Ureter (tissue), 1 donor: ENCODE measurements at places on chromosomes 3 and 15. TPM values are rescaled to one million over a fixed set of nuclear protein-coding genes. Genes with fewer than 3 reads are reported as not detected.
A peak's percentile ranks its signal among the peaks of the same experiment; 100 is the strongest.

- peak; percentile 55 for DNase-seq
Observed at GRCh38 chr15:62067448-62068044, 769 bp downstream of the C2CD4A start.

DNA sequence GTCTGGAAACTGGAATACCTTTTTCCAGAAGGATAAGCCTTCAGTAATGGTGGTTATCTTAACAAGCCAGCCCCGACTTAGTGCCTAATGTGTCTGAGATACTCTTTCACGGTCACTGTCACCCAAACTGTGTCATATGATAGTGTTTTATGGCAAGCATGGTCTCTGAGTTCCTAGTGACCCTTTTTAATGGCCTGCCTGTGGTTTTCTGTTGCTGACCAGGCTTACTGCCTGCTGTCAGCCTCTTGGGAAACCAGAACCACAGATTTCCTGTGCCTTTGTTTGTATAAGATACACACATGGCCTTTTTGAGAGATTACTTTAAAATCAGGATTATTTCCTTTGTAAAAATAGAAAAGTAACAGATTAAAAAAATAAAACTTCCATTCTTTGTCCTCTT is 22.4 kb downstream of the HPS3 start:
- DNase-seq = no peak

- no peak for DNase-seq
Observed at GRCh38 chr15:40412095-40412759, 6.6 kb downstream of the IVD start.

DNA sequence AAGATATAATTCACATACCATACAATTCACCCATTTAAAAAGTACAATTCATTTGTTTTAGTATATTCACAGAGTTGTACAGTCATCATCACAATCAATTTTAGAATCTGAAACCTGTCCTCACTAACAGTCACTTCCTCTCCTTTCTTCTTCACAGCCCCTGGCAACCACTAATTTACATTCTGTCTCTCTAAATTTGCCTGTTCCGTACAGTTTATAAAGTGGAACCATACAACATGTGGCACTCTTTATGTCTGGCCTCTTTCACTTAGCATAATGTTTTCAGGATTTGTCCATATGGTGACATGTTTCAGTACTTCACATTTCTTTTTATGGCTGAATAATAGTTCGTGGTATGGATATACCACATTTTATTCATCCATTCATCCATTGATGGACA is 22.7 kb downstream of the ERICH6 start:
- DNase-seq = no peak

The DNAH12 gene
- 0.70 TPM for total RNA-seq

The PLIN1 gene
- 4.6 TPM for total RNA-seq

GRCh38 chr3:25495726-25496253 is 67.7 kb downstream of the RARB start:
- DNase-seq = no peak

DNA sequence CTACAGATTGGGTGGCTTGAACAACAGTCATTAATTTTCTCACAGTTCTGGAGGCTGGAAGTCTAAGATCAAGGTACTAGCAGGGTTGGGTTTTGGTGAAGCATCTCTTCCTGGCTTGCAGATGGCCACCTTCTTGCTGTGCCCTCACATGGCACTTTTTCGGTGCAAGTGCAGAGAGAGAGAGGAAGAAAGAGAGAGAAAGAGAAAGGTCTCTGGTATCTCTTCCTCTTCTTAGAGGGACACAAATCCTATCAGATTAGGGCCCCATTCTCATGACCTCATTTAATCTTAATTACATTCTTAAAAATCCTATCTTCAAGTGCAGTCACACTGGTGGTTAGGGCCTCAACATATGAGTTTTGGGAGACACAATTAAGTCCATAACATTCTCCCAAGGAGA is 167.1 kb downstream of the NFKBIZ start:
- DNase-seq = no peak

GRCh38 chr15:63059573-63060216 is 17.1 kb downstream of the TPM1 start:
- DNase-seq = no peak

DNA sequence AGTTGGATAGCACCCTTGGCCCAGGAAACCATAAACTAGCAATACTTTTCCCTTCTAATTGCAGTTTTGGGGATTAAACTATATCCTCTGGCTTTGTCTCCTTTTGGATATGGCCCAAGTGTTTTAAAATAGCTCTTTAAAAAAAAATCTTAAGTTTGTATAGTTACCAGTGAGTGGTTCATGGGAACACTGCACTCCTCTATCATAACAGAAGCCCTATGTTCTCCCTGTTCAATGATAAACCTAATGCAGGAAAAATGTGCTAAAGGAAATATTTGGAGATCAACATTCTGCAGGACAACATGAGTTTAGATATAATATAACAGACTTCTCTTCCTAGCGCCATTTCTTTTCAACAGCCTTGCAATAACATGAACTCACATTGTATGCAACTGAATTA is 13.1 kb downstream of the MRPL47 start:
- no peak for DNase-seq

The GPR149 gene
- total RNA-seq = not detected

DNA sequence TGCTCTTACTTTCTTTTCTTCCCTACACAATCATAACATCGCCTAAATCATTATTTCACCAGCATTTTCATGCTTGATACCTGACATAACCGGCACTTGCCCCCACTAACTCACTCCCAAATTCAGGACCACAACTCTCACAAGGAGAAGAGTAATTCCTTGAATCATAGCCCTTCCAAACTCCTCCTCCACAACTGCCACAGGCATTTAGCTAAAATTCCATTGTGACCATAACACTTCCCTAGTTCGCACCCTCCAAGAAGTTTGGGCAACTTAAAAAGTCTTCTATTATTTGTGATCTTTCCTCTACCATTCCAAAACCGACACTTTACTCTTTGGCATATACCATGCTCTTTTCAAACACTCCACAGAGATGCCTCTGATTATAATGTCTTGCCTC is 59.4 kb upstream of the XRN1 start:
- DNase-seq = no peak

The HTR3E gene
- total RNA-seq = not detected

DNA sequence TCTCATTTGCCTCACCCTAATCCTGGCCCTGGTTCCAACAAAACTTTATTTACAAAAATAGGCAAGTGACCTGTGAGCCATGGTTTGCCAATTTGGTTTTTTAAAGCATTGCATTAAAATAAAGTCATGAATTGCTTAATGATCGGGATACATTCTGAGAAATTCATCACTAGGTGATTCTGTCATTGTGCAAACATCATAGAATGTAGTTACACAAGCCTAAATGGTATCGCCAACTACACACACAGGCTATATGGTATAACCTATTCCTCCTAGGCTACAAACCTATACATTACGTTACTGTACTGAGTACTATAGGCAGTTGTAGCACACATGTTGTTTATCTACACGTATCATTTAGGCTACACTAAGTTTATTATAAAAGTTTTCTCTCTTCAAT is 45.9 kb upstream of the SSR3 start:
- DNase-seq = no peak

The CAMK2N2 gene
- total RNA-seq = not detected

GRCh38 chr15:86167841-86168240 is 88.2 kb downstream of the AGBL1 start:
- no peak for DNase-seq

The MFAP1 gene
- total RNA-seq = 20.3 TPM

GRCh38 chr3:179713643-179714090 is 60.8 kb downstream of the USP13 start:
- DNase-seq = no peak

- DNase-seq = no peak
Observed at GRCh38 chr15:96047255-96047931, 283.1 kb upstream of the NR2F2 start.

The STRC gene
- total RNA-seq = 1.4 TPM

DNA sequence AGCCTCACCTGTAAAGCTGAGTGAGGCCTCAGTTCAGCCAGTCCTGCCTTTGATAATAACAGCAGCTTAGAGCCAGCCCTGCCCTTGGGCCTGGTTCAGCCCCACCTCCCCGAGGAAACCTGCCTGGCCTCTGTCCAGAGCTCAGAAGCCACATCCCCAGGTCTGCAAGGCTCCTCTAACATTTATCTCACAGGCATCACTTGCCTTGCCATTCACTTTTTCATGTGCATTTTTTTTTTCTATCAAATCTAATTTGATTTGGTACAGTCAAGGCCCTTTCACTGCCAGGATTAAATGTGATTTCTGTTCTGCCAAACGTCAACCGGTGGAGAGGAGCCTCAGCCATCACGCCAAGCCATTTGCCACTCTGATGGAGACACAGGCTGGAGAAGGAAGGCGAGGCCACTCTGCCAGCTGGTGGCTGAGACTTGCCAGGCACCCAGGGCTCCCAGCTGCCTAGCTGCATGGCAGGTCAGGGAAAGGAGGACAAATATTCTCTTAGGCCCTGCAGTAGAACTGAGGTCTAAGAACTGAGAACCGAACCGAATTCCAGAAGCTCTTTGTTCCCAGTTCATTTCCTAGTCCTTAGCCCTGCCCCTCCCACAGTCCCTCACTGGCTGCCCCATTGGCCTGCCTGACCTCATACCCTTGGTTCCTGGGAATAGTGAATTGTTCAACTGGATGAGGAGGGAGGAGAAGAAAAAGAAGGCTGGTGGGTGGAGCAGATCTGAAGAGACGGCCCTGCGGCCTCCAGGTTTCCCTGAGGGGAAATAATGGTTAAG is 76.4 kb downstream of the SPSB4 start:
- DNase-seq = no peak

The IDH2 gene
- 65.2 TPM for total RNA-seq

DNA sequence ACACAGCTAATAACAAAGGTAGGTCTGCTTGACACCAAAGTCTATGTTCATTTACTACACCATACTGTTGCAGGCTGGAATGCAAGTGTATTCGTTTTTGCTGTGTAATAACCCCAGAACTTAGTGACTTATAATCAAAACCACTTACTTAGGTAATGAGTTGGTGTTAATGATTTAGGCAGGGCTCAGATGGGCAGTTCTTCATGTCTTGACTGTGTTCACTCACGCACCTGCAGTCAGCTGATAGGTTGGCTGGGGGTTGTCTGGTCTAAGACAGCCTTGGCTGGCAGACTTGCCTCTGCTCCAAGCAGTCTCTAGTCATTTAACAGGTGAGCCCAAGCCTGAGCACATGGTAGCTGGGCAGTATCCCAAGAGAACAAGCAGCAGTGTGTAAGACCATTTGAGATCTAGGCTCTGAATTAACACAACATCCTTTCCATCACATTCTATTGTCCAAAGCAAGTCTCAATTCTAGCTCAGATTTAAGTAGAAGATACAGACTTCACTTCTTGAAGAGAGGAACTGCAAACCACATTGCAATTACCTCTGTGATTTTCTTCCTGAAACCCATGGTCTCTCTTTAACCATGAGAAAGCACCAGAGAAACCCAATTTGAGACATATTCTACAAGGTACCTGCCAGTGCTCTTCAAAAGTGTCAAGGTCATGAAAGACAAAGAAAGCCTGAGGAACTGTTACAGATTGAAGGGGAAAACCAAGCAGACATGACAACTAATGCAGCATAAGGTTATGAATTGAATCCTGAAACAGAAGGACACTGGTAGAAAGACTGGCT is 13.3 kb upstream of the DCLK3 start:
- no peak for DNase-seq

GRCh38 chr15:98398056-98398455 is 250.3 kb upstream of the IGF1R start:
- DNase-seq = no peak

- DNase-seq = no peak
Observed at GRCh38 chr15:42226648-42227047, 18.5 kb upstream of the VPS39 start.

- DNase-seq = no peak
Observed at GRCh38 chr15:85112997-85113396, 131.3 kb downstream of the PDE8A start.

DNA sequence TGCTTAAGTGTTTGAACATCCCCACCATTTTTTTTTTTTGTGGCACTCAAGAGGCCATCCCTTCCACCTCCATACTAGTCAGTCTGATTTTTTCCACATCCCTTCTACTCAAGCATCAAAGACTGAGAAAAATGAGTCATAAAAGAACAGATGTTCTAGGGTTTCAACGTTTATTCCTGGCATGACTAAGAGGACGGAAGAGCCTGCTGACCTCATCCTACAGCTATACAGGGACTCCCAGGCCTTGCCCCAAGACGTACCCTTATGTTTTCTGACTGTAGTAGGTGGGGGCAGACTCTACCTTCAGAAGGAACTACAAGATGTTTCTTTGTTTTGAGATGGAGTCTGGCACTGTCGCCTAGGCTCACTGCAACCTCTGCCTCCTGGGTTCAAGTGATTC is 3.3 kb upstream of the ITPKA start:
- DNase-seq = no peak

The POC1A gene
- 3.6 TPM for total RNA-seq

The TERC gene
- 1.4 TPM for total RNA-seq

The BFSP2 gene
- not detected for total RNA-seq

The XYLB gene
- 19.3 TPM for total RNA-seq

GRCh38 chr15:37806808-37807207 is 127.6 kb upstream of the TMCO5A start:
- no peak for DNase-seq

GRCh38 chr15:99671926-99672635 is 61.2 kb downstream of the LYSMD4 start:
- DNase-seq = no peak

GRCh38 chr15:101667881-101668280 is 15.7 kb upstream of the TM2D3 start:
- no peak for DNase-seq

The CDC25A gene
- total RNA-seq = 2.1 TPM

GRCh38 chr3:124234852-124235252 is 242.9 kb upstream of the ROPN1 start:
- no peak for DNase-seq

DNA sequence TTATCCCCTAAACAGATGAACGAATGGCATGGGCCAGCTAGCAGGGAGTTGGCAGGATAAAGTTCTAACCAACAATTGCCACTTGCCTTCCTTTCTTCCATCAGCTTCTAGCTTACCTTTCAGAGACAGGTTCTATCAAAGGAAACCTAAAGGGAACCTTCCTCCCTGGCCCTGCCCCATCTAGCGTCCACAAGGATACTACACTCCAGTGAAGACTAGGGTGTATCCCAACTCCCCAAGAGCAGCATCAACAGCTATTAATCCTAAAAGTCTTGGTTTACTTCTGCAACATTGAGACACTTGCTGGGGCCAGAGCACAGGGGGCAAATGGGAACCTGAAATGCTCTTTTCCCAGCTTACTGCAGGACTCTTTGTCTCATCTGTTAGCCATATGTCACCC is 37.0 kb upstream of the TMC3 start:
- no peak for DNase-seq

DNA sequence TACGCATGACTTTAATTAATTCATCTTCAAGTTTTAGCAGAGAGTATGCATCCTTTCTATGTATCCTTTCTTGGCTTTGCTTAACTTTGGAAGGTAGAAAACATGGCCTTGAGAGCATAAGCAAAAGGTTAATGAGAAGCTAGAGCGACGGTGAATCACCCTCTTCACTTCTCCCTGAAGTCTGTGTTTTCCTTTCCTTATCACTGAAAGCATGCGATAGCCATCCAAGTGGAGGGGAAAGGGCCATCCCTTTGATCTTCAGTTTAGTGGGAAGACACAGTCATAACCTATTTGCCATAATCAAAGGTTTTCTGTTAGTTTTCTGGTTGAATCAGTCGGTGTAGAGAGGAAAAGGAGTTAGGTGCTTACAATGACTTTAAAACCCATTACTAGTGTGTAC is 354.0 kb upstream of the ROBO2 start:
- DNase-seq = no peak

- no peak for DNase-seq
Observed at GRCh38 chr15:65998486-65998885, 129.2 kb downstream of the RAB11A start.

The CCDC54 gene
- not detected for total RNA-seq

The GNAT1 gene
- total RNA-seq = not detected

GRCh38 chr15:57554812-57555179 is 36.9 kb upstream of the MYZAP start:
- no peak for DNase-seq

The ZIC4 gene
- not detected for total RNA-seq

The PRR20G gene
- total RNA-seq = not detected
